ENCODE measurements at places on chromosomes 6 and 20. TPM values are rescaled to one million over a fixed set of nuclear protein-coding genes. Genes with fewer than 3 reads are reported as not detected.

- peak; percentile 36 for DNase-seq
Measured at GRCh38 chr6:121479486-121480098, 44.1 kb downstream of the GJA1 start.

- no peak for DNase-seq
Measured at GRCh38 chr6:24154121-24154520, 28.1 kb downstream of the NRSN1 start.

Gene FHL5
- total RNA-seq: not detected

DNA sequence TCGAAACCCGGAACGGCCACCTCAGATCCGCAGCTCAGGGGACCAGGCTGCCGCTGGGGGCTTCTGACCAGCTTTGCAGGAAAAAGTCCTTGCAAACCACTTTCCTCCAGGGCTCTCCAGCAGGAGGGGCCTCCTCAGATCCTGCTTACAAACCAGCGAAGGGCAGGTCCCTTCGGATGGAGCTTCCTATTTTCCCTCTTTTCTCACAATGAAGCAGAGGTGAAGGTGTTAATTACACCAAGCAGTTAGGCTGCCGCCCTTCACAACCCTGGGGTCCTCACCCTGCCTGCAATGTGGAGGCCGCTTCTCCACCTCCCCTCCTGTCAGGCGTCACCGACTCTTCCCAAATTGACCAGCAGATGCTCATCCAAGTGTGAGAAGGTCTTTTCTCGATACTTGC is 5.7 kb downstream of the ARHGAP40 start:
- no peak for DNase-seq

DNA sequence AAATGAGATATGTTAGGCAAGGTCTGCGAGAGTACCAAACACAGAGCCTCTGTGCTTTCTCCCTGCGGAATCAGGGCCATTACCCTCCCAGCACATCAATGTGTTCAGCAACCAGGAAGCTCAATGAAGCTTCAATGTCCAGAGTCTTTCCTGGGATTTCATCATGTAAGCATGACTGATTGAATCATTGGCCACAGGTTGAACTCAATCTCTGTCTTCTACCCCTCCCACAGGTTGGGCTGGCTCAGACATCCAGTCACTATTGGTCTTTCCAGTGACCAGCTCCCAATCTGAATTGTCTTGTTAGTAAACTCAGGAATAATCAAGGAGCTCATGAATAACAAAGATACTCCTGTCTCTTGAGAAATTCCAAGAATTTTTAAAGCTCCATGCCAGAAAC is 2.7 kb upstream of the DTD1 start:
- peak; percentile 27 for DNase-seq

Gene HELZ2
- total RNA-seq: 23.4 TPM

Gene SERPINB1
- 25.1 TPM for total RNA-seq

DNA sequence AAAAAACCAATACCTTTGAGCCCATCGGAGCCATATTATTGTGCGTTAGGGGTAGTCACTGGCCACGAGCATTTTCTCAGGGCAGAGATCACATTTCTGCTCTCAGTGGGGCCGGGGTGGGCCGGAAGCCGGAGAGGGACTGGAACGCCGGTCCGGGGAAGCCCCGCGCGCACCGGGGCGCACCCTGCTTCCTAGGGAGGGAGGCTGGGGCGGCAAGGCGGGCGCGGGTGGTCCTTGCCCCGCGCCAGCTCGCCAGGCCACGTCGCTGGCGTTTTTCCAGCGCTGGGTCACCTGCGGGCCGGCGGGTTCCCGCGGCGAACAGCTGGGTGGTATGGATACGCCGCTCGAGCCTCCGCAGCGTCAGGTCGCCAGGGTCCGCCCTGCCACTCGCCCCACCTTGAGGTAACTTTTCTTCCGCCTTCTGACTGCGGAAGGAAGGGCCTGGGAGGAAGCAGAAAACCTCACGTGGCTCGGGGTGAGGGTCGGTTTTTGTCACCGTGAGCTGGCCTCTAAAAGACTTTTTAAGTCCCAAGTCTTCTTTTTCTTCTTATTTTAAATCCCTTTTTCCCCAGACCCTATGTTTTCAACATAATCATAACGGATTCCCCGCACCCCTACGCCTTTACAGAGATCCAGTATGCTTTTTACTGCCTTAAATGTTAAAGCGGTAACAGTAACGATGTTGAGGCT is 2.7 kb upstream of the EEF1A1 start:
- peak; percentile 60 for DNase-seq

Gene RIPPLY2
- not detected for total RNA-seq
